ENCODE measurements at places on chromosomes 7 and 10. TPM values are rescaled to one million over a fixed set of nuclear protein-coding genes. Genes with fewer than 3 reads are reported as not detected.

GRCh38 chr7:4143511-4144171 is 538.5 kb upstream of the FOXK1 start:
- no peaks in the 10 kb centered on the region for H3K4me1 ChIP-seq
- no peak overlapping the region for H3K27ac ChIP-seq
- H3K4me3 ChIP-seq = no peak overlapping the region
- H3K27me3 ChIP-seq = no peaks in the 10 kb centered on the region

The HPSE2 gene
- polyA plus RNA-seq = not detected

DNA sequence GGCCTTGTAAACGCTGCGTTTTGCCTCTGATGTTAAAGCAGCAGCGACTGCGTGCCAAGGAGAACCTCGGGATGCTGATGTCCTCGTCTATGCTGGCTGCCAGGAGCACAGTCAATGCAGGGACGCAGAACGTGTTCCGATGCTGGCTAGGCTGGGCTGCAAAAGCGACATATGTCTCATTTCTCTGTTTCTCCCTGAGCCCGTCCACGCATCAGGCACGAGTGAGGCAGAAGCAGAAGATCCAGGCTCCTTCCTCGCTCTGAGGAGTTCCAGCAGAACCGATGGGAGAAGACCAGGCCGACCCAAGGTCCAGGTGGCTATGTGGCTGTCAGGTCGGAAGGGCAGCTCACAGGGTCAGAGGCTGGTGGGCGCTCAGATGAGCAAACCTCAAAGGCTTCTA is 3.7 kb upstream of the FOXL3 start:
- no peak overlapping the region for H3K27ac ChIP-seq
- peaks cover 6% of the 10 kb centered on the region for H3K4me1 ChIP-seq
- DNase-seq = no peak
- H3K36me3 ChIP-seq = no peaks in the 10 kb centered on the region
- peaks cover 10% of the 10 kb centered on the region for H3K27me3 ChIP-seq

DNA sequence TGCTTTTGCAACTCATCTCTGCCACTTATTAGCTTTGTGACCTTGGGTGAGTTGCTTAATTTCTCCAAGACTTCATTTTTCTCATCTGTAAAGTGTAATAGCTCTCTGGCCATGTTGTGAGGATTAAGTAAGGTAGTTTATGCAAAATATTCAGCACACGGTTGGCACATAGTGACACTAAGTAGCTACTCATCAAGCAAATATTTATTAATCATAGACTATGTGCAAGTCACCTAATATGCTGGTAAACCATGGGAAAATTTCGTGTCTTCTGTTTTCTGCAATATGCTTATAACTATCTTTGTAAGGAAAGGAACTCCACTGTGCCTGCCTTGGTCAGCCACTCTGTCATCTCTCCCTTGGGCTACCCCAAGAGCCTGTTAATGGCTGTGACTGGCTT is 50.3 kb upstream of the EGR2 start:
- no peaks in the 10 kb centered on the region for H3K4me1 ChIP-seq
- DNase-seq = no peak
- H3K36me3 ChIP-seq = no peaks in the 10 kb centered on the region
- no peak overlapping the region for H3K4me3 ChIP-seq
- no peaks in the 10 kb centered on the region for H3K27me3 ChIP-seq

- H3K4me3 ChIP-seq = no peak overlapping the region
- no peak for DNase-seq
- H3K4me1 ChIP-seq = peaks cover 8% of the 10 kb centered on the region
- H3K27me3 ChIP-seq = no peaks in the 10 kb centered on the region
- no peaks in the 10 kb centered on the region for H3K36me3 ChIP-seq
- no peak overlapping the region for H3K27ac ChIP-seq
Measured at GRCh38 chr10:32970910-32971309, 12.9 kb upstream of the ITGB1 start.

The MSS51 gene
- polyA plus RNA-seq = 0.08 TPM

The LDB3 gene
- 0.15 TPM for polyA plus RNA-seq
